ENCODE measurements at places on chromosomes 2 and 18. TPM values are rescaled to one million over a fixed set of nuclear protein-coding genes. Genes with fewer than 3 reads are reported as not detected.

The TNFRSF11A gene
- 3.0 TPM for total RNA-seq

The CFC1 gene
- total RNA-seq, result not detected

The SCN3A gene
- not detected for total RNA-seq

The MAP2 gene
- 16.2 TPM for total RNA-seq

The MC2R gene
- total RNA-seq, result not detected

The PSMA8 gene
- total RNA-seq, result not detected

The ICOS gene
- not detected for total RNA-seq

The RAD51AP2 gene
- 0.14 TPM for total RNA-seq

The MYO7B gene
- not detected for total RNA-seq

The ASPRV1 gene
- total RNA-seq, result 0.23 TPM

The SLC16A14 gene
- total RNA-seq, result 0.56 TPM

The TEX44 gene
- not detected for total RNA-seq

The SUCLG1 gene
- 87.2 TPM for total RNA-seq

The UBR3 gene
- 30.0 TPM for total RNA-seq

The KYNU gene
- 143 TPM for total RNA-seq

The LTBP1 gene
- total RNA-seq, result 99.0 TPM

The TMEM163 gene
- not detected for total RNA-seq

The ALPG gene
- total RNA-seq, result not detected

The RESP18 gene
- total RNA-seq, result not detected

The ANO7 gene
- total RNA-seq, result 0.14 TPM

The SLC4A5 gene
- total RNA-seq, result 0.12 TPM

The CLIP4 gene
- 77.8 TPM for total RNA-seq

The CAPG gene
- total RNA-seq, result 188 TPM

The DCDC2C gene
- not detected for total RNA-seq

The EFEMP1 gene
- 125 TPM for total RNA-seq

The TRIM54 gene
- total RNA-seq, result not detected

The ALLC gene
- total RNA-seq, result not detected

The ZSWIM2 gene
- total RNA-seq, result not detected

The IL37 gene
- total RNA-seq, result not detected

The CHST9 gene
- total RNA-seq, result not detected

The SCG2 gene
- 0.84 TPM for total RNA-seq

The GPC1 gene
- total RNA-seq, result 36.9 TPM

The CD28 gene
- total RNA-seq, result not detected

The ACKR3 gene
- total RNA-seq, result 0.29 TPM

The EVX2 gene
- total RNA-seq, result not detected

The LYPD6B gene
- total RNA-seq, result 0.37 TPM

The UGT1A4 gene
- 0.12 TPM for total RNA-seq

The ANKRD30B gene
- total RNA-seq, result not detected

The RSAD2 gene
- 0.09 TPM for total RNA-seq

The NEUROD1 gene
- not detected for total RNA-seq

The MATN3 gene
- total RNA-seq, result 0.83 TPM

The EFR3B gene
- 0.09 TPM for total RNA-seq

The NEU2 gene
- not detected for total RNA-seq

The ADAM23 gene
- total RNA-seq, result not detected

The HOXD13 gene
- total RNA-seq, result not detected

The MARCHF4 gene
- total RNA-seq, result 0.17 TPM

The SERPINB7 gene
- 2.6 TPM for total RNA-seq

The C2orf80 gene
- total RNA-seq, result not detected

The IL18R1 gene
- total RNA-seq, result 3.5 TPM

The ASAP2 gene
- 80.8 TPM for total RNA-seq

The HOXD8 gene
- total RNA-seq, result not detected

The PLGLB2 gene
- total RNA-seq, result 1.1 TPM

The TMSB10 gene
- 3,349 TPM for total RNA-seq

The CRYGC gene
- total RNA-seq, result not detected

The FHOD3 gene
- total RNA-seq, result 5.3 TPM
